CD4-positive, alpha-beta T cell treated with Interleukin-17A for 4 hours (primary cell): ENCODE measurements at places on chromosomes 6 and 20.

GRCh38 chr6:39003072-39003471, 45.5 kb upstream of the GLP1R start:
- no peak for DNase-seq

GRCh38 chr20:41361757-41362747, 4.6 kb downstream of the EMILIN3 start:
- no peak for DNase-seq

DNA sequence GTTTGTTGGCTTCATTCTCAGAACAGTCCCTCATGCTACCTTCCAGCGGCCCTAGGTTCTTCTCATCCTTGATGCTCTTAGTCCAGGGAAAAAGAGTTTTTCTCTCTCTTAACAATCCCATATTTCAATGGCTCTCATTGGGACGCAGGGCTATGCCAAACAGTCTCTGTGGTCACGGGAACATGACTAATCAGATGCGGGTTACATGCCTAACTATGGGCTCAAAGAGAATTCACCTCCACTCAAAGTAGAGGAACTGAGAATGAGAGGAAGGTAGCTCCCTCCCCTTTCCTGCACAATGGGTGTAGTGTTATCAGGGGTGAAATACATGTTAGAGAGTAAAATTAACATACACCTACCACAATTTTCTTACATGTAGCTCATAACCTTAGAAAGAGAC, 18.1 kb upstream of the ATRN start:
- no peak for DNase-seq

- no peak for DNase-seq
Measured at GRCh38 chr6:10713962-10714361, 8.9 kb upstream of the TMEM14C start.

DNA sequence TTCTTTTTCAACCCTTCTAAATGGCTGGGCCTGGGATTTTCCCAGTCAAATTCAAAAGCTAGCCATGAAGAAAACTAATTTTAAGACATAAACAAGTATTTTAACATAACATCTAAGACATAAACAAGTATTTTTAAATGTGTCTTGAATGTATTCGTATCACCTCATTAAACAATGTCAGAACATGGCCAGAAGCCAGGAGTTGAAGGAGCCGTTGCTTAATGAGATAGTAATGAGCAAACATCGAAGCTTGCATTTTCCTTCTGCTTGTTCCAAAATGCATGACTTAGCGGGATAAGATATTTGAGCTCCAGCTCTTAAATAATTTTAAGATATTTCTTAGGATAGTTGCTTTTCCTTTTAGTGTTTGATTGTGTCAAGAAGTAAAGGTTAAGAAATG, 4.2 kb upstream of the RNF182 start:
- no peak for DNase-seq

- DNase-seq, result no peak
Measured at GRCh38 chr6:68760941-68761676, 126.0 kb downstream of the ADGRB3 start.

- DNase-seq, result no peak
Measured at GRCh38 chr20:57291003-57291402, 24.6 kb upstream of the BMP7 start.

- DNase-seq, result no peak
Measured at GRCh38 chr6:37807656-37808055, 11.9 kb upstream of the ZFAND3 start.

DNA sequence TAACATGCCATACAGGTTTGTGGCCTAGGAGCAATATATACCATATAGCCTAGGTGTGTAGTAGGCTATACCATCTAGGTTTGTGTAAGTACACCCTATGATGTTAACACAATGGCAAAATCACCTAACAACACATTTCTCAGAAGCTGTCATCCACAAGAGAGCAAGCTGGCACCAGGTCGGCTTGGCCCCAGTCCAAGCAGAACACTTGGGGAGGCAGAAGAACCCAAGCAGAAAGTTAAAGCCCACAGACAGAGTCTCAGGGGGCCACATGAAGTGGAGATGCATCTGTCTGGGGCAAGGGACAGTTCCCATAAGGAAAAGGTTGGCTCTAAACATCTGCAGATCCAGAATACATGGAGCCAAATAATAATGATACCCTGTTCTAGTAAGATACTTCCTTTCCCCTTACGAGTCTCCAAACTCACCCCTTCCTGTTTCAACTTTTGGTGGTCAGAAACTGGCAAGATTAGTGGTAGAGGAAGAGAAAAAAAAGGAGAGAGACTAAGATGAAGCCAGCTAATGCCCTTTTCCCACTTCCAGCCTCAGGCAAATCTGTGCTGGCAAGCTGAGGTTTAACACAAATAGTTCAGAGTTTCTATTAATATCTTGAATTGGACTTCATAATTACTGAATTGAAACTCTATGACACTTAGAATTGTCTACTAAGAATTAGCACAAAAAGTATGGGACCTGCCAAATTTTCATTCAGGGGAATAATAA, 29.5 kb downstream of the TCF21 start:
- no peak for DNase-seq

DNA sequence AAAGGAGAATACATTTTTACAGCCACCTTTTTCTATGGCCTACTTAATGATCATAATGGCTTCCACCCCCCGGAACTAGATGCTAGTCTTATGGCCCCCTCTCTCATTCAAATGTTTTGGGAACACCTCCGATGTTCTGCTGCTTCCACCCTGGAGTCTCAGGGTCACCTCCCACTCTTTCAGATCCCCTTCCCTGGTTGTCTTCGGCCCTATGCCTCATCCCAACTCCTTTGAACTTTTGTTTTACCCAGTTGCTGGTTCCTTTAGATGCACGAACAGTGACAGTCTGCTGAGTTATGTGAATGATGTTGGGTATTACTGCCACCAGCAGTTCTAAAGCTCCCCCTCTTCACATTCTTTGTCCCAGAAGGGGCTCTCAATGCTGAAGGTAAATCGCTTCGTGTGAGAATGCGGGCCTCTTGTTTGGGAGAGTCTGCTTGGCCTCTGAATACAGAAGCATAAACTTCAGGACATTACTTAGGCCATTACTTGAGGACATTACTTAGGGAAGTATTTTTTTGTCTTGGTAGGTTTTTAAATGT, 309.1 kb downstream of the SOX4 start:
- no peak for DNase-seq

DNA sequence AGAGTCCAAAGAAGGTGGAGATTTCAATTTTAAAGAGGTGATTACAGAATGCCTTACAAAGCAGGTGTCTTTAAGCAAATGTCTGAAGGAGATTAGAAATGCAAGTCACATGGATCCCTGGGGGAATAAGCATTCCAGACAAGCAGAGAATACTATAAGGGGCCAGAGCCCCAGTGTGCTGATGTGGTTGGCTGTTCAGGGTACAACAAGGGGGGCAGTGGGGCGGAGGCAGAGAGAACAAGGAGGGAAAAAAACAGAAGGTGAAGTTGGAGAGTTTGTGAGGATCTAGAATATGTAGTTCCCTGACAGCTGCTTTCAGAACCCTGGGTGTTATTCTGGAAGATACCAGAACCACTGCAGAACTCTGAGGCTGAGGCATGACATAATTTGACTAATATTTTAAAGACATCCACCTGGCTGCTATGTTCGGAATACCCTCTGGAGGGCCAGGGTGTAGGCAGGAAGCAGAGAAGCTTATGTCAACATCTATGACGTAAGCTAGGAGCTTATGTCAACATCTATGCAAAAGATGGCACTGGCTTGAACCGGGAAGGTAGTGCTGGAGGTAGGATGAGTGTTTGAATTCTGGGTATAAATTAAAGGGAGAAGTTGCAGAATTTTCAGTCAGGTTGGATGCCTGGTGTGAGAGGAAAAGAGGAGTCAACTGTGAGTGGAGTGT, 276.3 kb upstream of the AGPAT4 start:
- no peak for DNase-seq

GRCh38 chr6:150392452-150393220, 23.8 kb downstream of the IYD start:
- no peak for DNase-seq

- DNase-seq, result no peak
Measured at GRCh38 chr20:1792274-1792673, 102.9 kb upstream of the SIRPA start.

- no peak for DNase-seq
Measured at GRCh38 chr6:165848086-165848426, 185.0 kb upstream of the PDE10A start.

DNA sequence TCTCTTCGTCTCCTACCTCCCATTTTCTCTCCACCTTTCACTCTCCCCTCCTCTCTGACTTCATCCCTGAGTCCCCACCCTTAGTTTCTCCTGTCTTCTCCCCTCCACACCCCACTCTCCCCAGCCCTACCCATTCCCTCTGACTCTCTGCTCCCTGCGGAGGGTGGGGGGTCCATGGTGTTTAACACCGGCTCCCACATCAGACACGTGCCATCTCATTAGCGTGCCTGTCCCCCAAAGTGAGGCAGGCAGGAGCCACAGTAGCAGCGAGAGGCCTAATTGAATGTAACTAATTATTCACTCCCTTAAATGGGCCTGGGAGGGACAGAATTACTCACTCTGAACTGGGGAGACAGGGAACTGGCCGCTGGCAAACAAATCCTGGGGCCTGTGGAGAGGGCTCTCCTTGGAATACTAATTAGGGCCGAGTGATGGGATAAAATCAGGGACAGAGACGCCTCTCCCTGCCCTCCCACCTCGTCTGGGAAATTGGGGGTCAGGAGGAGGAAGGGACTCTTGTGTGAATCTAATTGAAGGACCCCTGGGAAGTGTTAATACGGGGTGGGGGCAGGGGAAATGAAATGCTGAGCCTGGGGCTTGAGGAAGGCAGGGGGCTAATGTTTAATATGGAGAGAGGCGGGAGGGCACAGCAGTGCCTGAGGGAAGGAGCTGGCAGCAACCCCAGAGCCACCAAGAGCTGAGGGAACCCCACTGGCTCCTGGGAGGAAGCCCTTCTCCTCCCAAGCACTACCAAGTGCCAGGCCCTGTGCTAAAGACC, 17.9 kb downstream of the CD40 start:
- no peak for DNase-seq

DNA sequence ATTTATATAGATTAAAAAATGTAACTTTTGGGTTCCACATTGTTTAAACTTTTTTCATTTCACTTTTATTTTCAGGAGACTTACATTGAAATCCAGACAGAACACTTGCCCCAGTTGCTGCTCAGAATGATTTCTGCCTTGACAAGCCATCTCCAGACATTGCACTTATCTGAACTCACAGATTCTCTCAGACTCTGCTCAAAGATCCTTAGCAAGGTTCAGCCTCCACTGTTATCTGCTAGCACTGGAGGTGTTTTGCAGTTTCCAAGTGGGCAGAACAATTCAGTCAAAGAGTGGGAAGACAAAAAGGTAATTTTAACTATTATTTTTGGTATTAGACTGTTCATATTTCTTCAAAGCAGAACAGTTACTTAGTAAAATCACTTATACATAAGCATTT, 58.0 kb downstream of the DOP1A start:
- no peak for DNase-seq

GRCh38 chr6:15361197-15361596, 115.3 kb downstream of the JARID2 start:
- DNase-seq, result no peak

DNA sequence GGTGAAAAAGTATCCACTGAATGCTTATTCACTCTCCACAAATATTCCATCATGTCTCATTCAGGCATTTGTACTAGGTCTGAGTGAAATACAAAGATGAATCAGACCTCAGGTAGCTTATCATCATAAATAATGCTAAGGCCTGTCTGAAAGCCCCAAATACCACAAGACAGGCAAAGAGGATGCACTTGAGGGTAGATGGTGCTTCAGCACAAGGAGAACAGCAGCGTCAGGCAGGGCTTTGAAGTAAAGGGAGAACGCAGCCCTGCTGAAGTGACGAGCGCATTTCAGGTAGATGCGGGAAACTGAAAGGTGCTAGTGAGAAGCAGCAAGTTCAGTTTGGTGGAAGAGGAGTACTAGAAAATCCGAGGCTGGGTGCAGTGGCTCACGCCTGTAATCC, 38.7 kb downstream of the MAP3K5 start:
- DNase-seq, result peak; percentile 79

DNA sequence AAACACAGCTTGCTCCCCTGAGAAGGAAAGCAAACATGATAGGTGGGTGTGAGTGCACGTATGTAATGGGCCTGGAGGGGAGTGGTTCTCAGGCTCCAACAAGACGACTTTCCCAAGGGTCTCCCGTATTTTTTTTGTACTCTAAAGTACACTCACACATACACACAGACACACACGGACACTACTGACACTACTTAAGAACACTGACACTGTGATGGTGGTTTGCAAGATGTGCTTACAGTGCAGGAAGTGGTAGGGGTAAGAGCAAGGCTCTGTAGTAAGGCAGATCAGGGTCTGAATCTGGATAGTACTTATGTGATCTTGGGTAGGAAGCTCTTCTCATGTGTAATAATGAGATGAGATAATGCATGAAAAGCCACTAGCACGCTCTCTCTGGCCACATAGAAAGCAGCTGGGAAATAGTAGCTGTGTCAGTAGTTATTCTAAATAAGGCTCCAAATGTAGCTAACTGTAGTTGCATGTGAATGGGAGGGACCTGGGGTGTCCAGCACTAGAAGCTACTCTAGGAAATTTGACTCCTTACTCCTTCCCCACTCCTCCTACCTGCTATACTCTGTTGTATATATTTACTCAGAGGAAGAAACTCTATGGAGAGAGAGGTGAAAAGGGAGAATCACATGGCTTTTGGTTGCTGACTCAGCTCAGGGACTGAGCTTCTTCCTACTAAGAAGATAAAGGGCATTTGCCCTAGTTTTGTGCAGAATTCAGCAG, 8.4 kb upstream of the ZBTB24 start:
- peak; percentile 26 for DNase-seq

GRCh38 chr20:34538671-34539123, 19.8 kb upstream of the MAP1LC3A start:
- DNase-seq, result peak; percentile 68

DNA sequence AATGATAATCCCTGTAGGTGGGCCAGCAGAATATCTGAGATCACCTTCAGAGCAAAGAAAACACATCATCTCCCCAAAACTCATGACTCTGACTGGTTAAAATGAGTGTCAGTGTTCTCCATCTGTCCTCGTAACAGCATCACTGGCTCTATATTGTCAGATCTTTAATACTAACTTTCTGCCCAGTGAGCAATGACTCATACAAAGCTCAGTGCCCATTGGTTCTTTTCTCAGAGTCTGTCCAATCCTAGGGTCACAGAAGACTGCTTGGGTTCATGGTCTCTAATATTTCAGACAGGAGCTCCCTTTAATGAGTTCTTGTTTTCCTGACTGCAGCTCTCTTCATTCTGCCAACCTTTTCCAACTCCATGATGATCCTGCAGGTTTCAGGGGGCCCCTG, 36.4 kb downstream of the HLA-DPB1 start:
- peak; percentile 27 for DNase-seq

- DNase-seq, result peak; percentile 67
Measured at GRCh38 chr20:1108437-1108920, 9.9 kb upstream of the PSMF1 start.

DNA sequence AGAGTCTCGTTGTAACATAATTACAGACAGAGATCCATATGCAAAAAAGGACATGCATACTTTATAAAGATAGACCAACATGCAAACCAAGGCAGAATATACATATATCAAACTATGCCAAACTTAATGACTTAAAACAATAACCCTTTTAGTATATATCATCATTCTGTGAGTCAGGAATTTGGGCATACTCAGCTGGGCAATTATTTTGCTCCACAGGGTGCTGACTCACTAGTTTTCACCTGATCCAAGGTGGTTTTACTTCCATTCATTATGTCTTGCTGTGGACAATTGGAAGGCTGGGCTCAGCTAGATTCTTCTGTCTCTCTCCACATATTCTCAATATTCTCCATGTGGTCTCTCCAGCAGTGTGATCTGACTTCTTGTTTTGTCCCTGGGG, 41.2 kb upstream of the RNF146 start:
- no peak for DNase-seq

- no peak for DNase-seq
Measured at GRCh38 chr20:60648556-60648955, 603.5 kb upstream of the CDH4 start.

GRCh38 chr6:42106112-42107023, 36.1 kb downstream of the C6orf132 start:
- DNase-seq, result no peak
